Stimulated activated CD4-positive, alpha-beta T cell treated with anti-CD3 and anti-CD28 coated beads, TNF-alpha, amount 100 ng/mL, for 1 hour (primary cell): ENCODE measurements at places on chromosomes 12 and 14.
A peak's percentile ranks its signal among the peaks of the same experiment; 100 is the strongest.

GRCh38 chr12:41846718-41847117, 298.0 kb downstream of the GXYLT1 start:
- no peak for DNase-seq

DNA sequence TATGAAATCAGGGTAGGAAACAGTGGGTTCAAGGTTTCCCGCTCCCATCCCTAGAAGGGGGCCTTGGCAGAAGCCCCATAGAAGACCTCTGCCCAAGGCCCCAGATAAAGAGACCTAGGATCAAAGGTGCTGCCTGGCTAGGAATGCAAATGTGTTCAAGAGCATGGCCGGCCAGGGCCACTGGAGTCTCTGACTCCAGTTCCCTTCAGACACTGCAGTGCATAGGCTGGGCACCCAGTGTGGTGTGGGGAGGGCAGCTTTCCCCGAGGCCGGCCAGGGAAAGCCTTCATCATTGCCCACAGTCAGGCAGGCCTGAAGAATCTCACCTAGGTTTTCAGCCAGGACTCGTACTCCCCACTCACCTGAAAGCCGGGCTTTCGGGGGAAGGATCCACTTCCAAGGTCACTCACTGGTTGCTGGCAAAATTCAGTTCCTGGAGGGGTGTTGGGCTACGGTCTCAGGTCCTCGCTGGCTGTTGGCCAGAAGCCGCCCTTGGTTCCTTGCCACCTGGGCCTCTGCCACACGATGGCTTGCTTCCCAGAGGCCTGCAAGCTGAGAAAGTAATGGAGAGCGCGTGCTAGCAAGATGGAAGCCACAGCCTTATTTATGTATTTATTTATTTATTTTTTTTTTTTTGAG, 9.7 kb upstream of the PEBP1 start:
- no peak for DNase-seq

GRCh38 chr14:77458249-77458950, 507 bp downstream of the AHSA1 start:
- peak; percentile 16 for DNase-seq

- no peak for DNase-seq
Observed at GRCh38 chr14:92456215-92457015, 57.2 kb upstream of the RIN3 start.

DNA sequence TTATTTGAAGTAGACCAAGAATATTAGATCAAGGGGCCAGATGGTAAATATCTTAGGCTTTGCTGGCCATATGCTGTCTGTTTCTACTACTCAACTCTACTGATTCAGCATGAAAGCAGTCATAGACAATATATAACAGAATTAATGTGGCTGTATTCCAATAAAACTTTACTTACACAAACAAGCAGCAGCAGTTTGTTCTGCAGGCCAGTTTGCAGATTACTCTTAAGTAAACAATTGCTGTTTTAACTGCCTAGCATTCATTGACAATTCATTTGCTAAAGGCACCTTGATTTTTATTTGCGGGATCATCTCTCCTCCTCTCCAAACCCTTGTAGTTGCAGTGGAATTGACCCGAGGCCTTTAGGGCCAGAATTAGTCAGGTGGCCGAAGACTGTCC, 94.1 kb upstream of the GARIN6 start:
- DNase-seq: no peak

GRCh38 chr12:132618683-132619043, at the start of gene P2RX2:
Gene P2RX2, plus strand, starts transcription at chr12:132618776. Its CDS starts 41 bp downstream, at chr12:132618817.
- DNase-seq: no peak

GRCh38 chr14:79709573-79709972, 501.7 kb downstream of the DIO2 start:
- DNase-seq: no peak

DNA sequence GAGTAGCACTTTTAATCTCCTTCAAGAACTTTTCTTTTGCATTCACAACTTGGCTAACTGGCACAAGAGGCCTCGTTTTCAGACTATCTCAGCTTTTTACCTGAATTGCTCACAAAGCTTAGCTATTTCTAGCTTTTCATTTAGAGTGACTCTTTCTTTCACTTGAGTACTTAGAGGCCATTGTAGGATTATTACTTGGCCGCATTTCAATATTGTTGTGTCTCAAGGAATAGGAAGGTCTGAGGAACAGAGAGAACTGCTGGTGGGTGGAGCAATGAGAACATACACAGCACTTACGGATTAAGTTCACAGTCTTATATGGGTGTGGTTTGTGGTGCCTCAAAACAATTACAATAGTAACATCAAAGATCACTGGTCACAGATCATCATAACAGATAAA, 224.8 kb upstream of the NPAS3 start:
- no peak for DNase-seq

DNA sequence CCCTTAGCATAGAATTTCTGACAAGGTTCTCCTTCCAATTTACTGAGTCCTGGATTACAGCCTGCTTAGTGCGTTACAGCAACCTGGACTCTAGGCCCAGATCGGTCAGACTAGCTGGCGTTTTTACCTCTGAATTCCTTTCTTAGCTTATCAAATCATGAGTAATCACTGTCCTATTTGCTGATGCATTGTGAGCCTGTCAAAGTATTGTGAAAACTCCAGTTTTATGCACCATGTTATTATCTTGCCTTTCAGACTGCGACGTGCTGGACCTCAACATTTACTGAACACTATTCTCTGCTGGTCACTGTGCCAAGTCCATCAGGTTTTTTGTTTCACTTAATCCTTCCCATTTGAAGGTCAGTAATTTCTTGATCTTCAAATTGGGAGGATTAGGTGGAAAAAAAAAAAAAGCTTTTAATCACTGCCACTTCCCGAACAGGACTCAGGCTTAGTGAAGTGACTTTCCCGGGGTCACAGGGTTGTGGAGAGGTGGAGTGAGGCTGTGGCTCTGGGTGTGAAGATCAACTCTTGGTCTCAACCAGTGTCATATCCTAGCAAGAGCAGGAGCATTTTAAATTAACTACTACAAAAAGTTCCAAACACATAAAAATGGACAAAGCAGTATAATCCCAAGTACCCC, 31.2 kb downstream of the FBXO21 start:
- DNase-seq: no peak

DNA sequence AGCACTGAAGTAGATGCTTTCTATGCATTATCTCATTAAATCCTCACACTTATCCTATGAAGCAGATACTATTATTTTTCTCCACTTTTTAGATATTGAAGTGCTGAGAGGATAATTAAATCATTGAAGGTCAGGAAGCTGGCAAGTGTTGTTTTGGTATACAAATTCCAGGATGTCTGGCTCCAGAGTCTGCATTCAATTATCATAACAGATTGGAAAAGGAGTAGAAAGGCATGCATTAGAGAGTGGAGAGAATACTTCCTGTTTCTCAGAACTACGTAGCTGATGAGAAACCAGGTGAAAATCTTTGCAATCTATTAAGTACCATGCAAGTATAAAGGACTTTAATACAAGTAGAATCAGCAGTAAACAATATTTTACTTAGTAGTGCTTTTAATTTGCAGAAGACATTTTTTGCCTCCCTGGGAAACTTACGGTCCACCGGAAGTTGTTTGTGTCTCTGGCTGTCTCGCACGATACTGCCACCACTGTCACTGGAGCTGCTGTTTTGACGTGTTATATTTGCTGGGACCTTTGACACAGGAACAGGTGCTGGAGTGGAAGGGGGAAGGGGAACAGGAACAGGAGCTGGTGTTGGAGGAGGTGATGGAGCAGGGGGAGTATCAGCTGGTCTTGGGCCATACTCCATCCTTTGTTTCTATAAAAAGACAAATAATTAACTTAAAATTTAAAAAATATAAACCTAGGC, 158.0 kb downstream of the EPS8 start:
- DNase-seq: no peak

- DNase-seq: no peak
Observed at GRCh38 chr12:54937929-54938328, 46.6 kb downstream of the TESPA1 start.

- DNase-seq: no peak
Observed at GRCh38 chr12:82524641-82525040, 162.1 kb upstream of the TMTC2 start.

GRCh38 chr12:52210186-52210924, 18.5 kb upstream of the KRT80 start:
- DNase-seq: no peak

DNA sequence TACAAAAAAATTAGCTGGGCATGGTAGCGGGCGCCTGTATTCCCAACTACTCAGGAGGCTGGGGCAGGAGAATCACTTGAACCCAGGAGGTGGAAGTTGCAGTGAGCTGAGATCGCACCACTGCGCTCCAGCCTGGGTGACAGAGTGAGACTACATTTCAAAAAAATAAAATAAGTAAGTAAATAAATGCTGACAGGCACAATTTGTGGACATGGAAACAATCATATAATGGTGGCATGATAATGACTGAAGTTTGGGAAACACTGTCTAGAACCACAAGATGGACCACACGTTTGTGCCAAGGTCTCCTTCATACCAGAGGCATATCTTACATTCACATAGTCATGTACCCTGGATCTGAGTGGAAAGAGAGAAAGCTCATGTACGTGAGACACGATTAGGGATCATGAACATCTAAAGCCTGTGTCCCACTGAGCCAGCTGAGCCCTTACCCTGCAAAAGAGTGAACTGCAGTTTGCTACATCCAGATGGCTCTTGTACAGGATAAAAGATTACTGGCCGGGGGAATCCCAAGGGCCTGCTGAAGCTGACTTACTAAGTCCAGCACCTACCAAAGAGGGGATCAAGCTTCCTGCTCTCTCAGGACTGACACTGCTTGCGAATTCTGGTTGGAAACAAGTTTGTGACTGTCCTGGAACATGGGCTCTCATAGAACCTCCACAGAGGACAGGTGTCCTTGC, 62.9 kb downstream of the TRAFD1 start:
- DNase-seq: no peak

GRCh38 chr12:27549236-27549800, 25.3 kb downstream of the PPFIBP1 start:
- DNase-seq: no peak

DNA sequence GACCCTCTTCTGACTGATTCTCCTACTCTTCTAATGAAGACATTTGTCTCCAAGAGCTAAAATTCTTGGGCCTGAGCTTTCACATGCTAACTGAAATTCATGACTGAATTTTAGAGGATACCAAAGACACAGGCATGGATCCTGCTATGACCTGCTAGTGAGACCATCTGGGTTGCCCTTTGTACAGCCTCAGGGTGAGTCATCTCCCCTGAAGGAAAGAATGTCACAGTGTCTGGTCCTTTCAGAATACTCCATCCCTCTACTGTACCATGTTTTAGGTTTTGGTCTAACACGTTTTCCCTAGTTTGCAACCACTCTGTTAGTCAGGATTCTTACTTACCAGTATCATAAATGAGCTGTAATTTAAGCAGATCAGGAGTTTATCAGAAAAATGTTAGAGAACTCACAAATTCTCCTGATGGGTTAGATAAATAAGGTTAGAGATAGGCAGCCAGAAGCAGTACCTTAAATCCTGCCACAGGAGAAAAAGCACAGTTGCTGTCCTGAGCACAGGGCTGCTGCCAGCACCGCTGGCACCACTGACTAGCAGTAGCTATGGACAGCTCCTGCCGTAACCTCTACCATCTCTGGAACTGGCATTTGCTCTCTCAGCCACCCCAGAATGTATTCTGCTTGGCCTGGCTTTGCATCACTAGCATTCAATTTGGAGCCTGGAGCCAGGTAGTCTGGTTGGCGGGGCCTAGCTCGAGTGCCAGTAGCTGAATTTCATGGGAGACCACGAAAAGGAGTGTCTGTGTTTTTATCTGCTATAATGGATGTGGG, 127.6 kb downstream of the ANO6 start:
- no peak for DNase-seq

DNA sequence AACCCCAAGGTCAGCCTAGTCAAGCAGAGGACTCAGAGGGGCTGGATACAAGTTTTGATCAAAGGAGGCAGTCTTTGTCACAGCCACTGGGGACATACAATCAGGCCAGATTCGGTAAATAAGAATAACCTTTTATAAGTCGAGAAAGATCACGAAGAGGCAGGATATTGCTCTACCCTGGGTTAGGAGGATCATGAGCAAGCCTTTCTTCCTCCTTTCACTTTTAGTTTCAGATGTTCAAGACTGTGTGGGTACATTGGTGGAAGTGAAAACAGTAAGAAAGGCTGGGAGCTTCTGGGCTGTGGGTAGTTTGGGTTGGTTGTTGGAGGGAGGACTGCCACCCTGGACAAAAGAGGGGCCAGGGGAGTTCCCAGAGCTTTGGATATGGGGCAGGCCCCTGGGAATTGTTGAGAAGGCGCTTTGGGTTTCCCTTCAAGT, 127.7 kb downstream of the SNAPC1 start:
- DNase-seq: peak; percentile 6

DNA sequence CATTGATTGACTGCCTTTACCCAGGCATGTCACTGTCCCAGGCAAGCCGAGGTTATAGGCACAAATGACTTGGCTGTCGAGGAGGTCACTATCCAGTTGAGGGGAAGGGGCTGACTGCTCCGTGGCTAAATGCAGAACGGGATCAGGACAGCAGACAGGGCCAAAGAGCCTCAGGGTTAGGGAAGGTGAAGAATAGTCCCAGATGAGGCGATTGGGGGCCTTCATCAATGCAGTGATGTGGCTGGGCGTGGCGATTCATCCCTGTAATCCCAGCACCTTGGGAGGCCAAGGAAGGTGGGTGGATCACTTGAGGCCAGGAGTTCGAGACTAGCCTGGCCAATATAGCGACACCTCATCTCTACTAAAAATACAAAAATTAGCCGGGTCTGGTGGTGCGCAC, 10.7 kb upstream of the GLT1D1 start:
- DNase-seq: no peak

DNA sequence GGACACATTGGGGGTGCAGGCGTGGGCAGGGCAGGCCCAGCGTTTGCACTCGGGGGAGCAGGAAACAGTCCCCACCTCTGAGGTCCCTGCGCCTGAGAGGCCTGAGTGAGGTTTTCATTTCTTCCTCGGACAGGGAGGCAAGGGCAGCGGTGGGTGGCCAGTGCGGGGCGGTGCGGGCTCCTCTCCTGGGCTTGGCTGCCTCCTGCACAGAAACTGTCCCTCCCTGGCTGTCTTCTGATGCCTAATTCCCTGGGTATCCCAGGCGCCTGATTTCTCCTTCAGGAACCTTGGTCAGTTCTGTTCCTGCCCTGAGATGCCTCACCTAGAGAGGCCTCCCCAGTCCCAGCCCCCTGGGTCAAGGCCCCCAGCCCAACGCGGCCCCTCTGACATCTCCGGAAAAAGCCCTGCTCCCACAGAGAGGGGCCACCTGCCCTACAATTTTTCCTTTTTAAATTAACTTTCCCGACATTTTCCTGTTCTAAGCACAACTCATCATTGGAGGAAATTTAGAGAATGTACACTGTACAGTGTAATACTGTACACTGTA, 260.3 kb downstream of the ADGRD1 start:
- DNase-seq: no peak

- no peak for DNase-seq
Observed at GRCh38 chr14:68223631-68224030, 404.1 kb downstream of the RAD51B start.

GRCh38 chr12:4118017-4118510, 155.5 kb upstream of the CCND2 start:
- DNase-seq: no peak
